ENCODE measurements at places on chromosomes 2 and 18. TPM values are rescaled to one million over a fixed set of nuclear protein-coding genes. Genes with fewer than 3 reads are reported as not detected.

IL1RL2 gene
- total RNA-seq: 1.2 TPM

AQP4 gene
- total RNA-seq: not detected

ESPNL gene
- 9.8 TPM for total RNA-seq

CNTNAP5 gene
- total RNA-seq: not detected

BMP10 gene
- total RNA-seq: not detected

MYCN gene
- not detected for total RNA-seq

RNU2-63P gene
- not detected for total RNA-seq

SCN2A gene
- 5.0 TPM for total RNA-seq

RGPD4 gene
- not detected for total RNA-seq

CIB4 gene
- not detected for total RNA-seq

ZNF892 gene
- 6.5 TPM for total RNA-seq

ALLC gene
- total RNA-seq: not detected

TXNDC2 gene
- total RNA-seq: 0.36 TPM

CHRND gene
- total RNA-seq: not detected

PPP1R1C gene
- 0.29 TPM for total RNA-seq

CNDP1 gene
- not detected for total RNA-seq

SCG2 gene
- 2.4 TPM for total RNA-seq

GRCh38 chr18:11963991-11964484 is 17.3 kb upstream of the IMPA2 start:
- DNase-seq: peak; percentile 91

DNA sequence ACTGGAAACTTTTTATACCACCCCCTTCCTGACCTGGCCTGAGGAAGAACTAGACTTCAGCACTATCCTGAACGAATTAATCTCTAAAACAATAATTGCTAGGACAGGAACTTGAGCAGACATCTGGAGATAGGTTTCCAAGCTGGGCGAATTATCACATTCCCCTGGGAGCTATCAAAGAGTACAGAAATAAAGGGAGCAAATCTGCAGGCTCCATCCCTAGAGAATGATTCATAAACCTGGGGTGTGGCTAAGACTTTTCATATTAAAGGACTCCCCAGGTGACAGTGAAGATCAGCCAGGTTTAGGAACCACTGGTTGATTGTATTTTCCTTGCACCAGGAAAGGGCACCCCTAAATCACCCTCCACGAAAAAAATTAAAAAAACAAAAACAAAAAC is 105.6 kb upstream of the NOL4 start:
- DNase-seq: peak; percentile 8

GRCh38 chr2:134231301-134231964 is 22.4 kb upstream of the MGAT5 start:
- no peak for DNase-seq

DNA sequence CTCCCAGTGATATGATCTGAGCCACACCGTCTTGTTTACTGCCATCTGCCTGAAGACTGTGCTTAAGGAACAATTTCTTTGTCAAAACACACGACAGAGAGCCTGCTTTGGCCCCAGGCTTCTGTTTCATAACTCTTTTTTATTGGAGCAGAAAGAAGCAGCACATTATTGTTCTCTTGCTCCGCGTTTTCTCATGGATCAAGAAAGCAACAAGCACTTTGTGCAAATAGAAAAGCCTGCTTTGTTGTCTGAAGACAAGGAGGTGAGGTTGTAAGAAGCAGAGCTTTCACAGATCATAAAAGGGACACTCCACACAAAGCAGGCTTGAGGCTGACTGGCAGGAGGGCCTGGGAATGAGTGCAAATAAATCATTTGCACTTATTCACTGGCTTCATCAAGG is 118.3 kb upstream of the FAM136A start:
- DNase-seq: no peak

DNA sequence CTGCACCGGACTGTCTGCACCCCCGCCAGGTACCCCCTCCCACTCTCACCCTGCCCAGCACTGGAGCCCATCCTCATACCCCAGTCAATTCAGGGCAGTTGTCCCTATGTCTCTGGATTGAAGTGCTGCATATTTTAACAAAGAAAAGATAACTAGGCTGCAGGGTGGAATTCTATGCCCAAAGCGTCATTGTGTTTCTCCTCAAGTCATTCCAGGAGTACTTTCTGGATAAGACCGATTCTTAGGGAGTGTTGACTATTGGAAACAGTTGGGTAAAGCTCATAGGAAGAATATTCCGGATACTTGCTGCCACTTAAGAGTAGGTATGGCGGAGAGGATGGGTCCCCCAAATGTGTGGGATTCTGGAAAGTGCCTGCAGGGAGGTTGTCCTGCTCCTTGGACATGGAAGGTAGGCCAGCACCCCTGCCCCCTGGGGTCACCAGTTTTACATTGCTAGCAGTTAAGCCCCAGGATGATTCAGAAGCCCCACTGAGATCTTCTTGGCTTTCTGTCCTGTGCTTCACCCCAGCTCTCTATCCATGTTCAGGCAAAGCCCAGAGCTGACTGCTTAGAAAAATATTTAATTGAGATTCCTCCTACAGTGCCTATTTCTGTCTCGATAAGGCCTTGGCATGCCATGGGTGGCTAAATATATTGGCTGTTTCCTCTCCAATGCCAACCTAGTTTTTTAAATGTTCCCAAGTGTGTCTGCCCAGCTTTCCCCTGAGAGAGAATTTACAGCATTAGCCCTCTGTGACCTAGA is 48.2 kb downstream of the RPL37A start:
- peak; percentile 93 for DNase-seq

GRCh38 chr2:231418820-231419640 is 23.5 kb downstream of the B3GNT7 start:
- peak; percentile 39 for DNase-seq

GRCh38 chr2:85175369-85176299 is 42.4 kb downstream of the TCF7L1 start:
- peak; percentile 91 for DNase-seq

DNA sequence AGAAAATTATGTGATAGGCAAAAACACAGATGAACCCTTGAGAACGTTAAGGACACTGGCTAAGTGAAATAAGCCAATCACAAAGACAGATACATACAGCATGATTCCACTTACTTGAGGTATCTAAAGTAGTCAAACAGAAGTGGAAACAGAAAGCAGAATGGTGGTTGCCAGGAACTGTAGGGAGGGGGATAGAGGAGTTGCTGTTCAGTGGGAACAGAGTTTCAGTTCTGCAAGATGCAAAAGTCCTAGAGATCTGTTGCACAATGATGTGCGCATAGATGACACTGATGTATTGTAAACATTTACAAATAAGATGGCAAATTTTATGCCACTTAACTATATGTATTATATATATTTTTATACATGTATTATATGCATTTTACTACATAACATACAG is 59.7 kb downstream of the POLE4 start:
- no peak for DNase-seq

DNA sequence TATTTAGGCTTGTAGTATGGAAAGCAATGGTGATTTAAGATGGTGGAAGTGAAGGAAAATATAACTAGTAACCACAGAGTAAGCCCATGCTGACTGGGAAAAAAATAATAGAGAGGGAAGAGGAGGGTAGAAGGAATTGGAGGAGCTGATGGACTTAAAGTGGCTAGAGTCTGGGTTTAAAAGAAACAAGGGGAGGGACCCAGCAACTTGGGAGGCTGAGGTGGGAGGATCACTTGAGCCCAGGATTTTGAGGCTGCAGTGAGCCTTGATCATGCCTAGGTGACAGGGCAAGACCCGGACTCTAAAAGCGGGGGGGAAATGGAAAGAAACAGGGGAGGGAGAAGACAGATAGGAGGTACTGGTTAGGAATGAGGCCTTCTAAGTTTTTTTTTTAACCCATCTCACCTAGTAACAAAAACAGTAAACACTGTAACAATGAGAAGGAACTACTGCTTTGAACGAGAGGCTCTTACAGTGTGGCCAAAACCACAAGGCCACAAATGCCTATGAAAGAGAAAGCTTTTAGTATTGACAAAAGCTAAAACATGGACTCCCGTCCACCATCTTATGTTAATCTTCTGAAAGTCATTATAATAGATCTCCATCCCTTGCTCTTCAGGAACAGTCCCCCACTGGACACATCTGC is 26.6 kb downstream of the METTL8 start:
- no peak for DNase-seq

DNA sequence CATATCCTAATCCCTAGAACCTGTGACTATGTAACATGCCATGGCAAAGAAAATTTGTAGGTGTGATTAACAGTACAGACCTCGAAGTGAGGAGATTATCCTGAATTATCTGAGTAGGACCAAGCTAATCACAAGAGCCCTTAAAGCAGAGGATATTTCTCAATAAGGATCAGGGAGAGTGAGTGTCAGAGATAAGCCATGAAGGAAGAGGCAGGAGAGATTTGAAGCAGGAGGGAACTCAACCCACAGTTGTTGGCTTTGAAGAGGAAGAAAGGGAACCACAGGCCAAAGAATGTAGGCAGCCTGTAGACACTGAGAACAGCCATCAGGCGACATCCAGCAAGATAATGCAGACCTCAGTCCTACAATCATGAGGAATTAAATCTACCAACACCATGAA is 229.3 kb downstream of the NBAS start:
- no peak for DNase-seq

DNA sequence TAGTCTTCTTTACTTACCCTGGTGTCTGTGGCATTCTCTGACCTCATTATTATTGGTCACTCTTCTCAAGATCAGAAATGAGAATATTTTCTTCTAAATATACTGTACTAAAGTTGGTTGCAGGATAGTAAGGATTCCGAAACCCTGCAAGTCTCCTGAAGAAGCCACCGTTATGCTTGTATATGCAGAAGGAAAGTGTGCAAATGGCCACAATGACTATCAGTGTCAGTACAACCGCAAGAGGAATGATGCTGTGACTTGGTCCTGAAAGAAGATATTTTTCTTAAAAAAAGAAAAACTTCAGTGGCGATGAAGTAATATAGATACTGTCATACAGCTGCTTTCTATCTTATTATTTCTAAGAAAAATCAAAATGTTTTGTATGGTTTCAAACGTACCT is 120.7 kb downstream of the PLA2R1 start:
- DNase-seq: no peak

- no peak for DNase-seq
Measured at GRCh38 chr18:62829936-62830335, 114.6 kb downstream of the PHLPP1 start.

- no peak for DNase-seq
Measured at GRCh38 chr18:68847219-68847837, 49.4 kb downstream of the CCDC102B start.

DNA sequence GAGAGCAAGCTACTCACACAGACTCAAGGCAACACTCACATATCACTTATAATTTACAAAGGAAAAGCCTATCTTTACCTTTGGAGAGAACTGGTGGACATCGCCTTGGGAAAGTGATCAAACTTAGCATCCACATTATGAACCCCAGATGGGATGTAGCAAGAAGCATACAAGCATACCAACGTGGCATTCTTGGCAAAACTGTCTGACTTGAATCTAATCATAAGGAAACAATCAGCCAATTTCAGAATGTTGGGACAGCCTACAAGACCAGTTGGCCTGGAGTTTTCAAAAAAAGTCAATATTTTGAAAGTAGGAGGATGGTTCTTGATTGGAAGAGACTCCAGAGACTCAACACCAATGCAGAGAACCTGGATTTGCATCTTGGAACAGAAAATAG is 79.1 kb upstream of the PMAIP1 start:
- no peak for DNase-seq

DNA sequence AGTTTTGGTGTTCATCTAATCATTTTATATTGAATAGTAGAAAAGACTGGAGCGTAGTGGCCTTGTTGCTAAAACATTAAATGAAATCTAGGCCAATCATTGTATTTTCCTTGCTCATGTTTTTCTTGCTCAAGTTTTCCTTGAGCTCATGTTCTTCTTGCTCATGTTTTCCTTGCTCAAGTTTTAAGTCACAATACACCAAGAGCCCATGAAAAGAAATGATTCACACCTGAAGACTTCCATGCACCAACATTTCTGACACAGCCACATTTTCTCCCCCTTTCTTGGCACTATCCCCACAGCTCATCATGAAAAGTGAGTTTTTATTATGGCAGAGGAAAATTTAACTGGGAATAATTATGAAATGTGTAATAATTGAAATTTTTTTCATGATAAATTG is 92.0 kb downstream of the LRP1B start:
- DNase-seq: no peak
